ENCODE measurements at places on chromosomes 4 and X.
A peak's percentile ranks its signal among the peaks of the same experiment; 100 is the strongest.

- DNase-seq: no peak
Observed at GRCh38 chrX:8955511-8955910, 78.4 kb downstream of the FAM9B start.

DNA sequence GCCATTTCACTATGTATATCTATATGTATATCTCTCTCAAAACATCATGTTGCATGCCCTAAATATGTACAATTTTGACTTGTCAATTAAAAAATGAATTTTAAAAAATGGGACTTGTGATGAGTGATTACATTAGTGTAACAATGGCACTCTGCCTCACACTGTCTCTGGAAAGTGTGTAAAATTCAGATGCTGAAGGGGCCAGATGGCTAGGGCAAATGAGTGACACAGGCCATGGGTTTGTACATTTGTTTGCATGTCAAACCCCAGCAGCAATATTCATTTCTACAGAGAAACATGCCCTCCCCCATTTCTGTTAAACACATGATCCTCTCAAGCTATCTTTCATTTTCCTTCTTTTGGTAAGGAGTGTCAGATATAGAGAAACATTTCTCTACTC, 8.1 kb downstream of the SCARB2 start:
- DNase-seq: no peak

- DNase-seq: no peak
Observed at GRCh38 chrX:153805436-153805835, 11.0 kb downstream of the SSR4 start.

DNA sequence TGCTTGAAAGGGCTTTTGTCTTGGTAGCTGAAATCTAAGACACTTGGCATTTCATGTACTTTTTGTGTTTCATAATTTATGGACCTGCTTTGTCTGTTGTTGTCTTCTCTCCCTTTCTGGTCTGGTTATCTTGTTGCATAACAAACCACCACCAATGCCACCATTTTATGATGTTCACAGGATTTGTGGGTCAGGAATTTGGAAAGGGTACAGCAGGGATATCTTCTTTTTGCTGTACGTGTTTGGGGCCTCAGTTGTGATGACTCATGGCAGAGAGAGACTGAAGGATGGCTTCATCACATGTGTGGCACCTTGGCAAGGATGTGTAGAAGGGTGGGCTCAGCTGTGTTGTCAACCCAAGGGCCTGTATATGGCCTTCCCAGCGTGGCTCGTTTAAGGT, 35.2 kb downstream of the KDM6A start:
- no peak for DNase-seq

DNA sequence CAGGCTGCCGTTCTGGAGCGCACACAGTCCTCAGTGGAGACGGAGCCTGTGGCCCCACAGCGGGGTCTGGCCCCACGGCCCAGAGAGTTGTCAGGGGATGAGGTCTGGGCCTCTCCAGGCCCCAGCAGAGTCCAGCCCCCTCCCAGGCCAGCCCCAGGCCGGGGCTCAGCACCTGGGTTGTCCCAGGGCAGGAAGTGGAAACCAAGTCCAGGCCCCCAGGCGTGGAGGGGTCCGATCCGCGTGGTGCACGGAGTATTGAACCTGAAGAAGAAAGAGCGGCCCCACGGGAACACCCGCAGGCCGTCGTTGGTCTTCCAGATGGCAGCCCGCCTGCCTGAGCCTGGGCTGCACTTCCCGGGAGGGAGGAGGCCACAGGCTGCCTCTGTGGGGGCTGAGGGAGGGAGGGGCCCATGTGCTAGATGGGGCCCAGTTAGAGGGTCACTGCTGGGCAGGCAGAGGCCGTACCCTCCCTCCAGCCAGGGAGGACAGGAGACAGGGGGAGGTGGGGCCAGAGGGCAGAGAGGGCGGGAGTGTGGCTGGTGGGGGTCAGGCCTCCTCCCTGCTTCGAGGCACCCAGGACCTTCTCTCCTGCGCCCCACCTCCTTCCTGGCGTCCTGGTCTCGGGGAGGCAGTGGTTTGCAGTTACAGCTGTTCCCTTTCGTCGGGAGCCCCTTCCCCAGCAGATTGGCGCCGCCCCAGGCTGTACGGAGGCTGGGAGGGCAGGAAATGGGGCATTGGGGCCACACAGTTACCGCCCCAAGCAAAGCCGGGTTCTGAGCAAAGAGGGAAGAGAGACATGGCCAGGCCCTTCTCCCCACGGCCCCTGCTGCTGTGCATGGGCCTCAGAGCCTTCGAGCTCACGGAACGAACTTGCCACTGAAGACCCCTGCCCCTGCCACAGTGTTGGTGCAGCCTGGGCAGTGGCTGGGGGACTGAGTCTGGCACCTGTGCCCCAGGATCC, 8.1 kb downstream of the HGFAC start:
- DNase-seq: no peak

- DNase-seq: no peak
Observed at GRCh38 chr4:72358483-72358882, 210.5 kb downstream of the ADAMTS3 start.

DNA sequence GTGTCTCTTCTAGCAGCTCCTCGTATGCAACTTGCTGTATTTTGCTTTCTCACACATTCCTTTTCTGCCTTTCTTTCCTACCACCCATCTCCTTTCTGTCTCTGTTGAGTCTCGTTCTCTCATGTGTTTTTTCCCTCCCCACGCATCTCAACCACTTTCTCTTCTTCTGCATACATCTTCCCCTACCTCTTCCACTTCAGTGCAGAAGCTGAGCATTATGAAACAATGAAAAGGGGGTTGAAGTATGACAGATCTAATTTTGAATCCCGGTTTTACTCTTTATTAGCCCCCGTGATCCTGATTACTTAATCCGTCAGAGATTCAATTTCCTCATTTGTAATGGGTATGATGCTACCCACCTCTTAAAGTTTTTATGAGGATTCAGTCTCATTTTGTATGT, 7.3 kb downstream of the FAM241A start:
- DNase-seq: no peak

DNA sequence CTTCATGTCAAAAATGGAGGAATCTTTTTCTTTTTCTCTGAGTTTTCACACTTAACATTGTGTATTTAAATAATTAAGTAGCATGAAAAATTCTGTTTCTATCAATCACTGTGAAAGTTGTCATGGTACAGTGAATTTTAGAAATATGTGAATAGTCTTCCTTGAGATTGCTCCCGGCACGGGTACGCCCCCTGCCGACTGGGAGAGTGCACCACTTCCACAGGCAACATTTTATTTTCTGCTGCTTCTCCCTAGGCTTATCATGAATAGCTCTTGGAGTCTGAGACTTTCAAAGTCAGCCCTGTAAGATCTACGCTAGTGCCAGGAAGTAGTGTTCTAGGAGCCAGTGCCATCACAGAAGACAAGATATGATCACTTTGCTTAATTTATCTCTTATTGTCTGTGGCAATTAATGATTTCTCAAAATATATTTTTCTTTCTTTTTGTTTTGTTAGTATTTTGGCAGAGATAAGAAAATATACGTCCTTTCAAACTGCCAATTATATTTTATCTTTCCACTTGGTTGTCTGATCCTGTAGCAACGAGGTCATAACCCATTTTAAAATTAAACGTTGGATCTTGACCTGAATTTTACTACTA, 763.8 kb upstream of the AADAT start:
- peak; percentile 34 for DNase-seq

DNA sequence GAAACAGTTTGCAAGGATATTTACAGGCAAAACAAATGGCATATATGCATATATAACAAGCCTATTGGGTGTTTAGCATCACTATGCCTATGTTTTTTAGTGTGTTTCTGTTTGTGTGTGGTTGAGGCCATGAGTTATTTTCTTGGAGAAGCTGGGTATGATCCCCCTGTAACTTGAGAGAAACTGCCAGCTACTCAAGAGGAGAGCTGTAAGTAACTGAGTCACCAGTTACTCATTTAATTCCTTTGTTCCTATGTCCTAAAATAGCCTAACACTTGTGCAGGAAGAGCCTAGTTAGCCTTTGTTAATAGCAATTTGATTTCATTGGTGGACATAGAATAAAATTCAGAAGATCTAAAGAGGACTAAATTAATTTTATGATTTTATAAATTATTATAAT, 79.1 kb downstream of the PWWP3B start:
- no peak for DNase-seq

GRCh38 chr4:14446311-14446710, 556.0 kb upstream of the CPEB2 start:
- DNase-seq: no peak

- no peak for DNase-seq
Observed at GRCh38 chr4:22031423-22031822, 82.9 kb upstream of the KCNIP4 start.

GRCh38 chrX:15686818-15687685, 22.4 kb upstream of the CLTRN start:
- DNase-seq: peak; percentile 81

DNA sequence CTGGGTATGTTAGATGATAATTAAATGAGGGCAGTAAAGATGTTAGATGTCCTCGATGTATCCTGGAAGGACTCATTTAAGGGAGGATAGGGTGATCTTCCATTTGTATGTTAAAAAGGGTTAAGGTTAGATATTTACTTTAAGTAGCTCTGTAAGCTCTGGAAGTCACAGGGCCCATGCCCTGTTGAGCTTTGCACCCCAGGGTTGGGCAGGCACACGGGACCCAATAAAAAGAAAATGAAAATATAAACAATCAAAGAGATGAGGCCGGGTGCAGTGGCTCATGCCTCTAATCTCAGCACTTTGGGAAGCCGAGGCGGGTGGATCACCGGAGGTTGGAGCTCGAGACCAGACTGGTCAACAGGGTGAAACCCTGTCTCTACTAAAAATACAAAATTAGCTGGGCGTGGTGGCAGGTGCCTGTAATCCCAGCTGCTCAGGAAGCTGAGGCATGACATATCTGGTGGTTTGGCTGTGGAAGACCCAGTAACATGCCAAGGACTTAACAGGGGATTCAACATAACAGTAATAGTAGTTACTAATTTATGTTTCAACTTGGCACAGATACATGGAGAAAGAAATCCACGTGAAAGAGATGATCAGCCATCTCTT, 16.9 kb upstream of the PHEX start:
- no peak for DNase-seq

- no peak for DNase-seq
Observed at GRCh38 chr4:148229028-148229427, 213.2 kb downstream of the NR3C2 start.

DNA sequence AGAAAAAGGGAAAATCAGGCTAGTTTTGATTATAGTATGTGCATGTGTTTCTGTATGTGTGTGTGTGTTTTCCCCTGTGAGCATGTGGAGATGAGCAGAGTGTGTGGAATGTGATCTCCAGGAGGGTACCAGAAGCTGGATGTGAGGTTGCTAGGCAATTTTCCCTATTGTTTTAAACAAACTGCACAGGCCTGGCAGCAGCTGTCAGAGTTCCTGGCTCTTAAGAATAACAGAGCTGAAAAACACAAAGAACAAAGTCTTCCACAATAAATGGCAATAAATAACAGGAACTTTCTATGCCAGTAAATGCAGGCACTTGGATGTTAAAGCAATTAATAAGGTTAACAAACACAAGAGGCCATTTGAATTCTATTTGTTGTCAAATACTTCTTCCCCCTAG, 344.6 kb upstream of the CTSO start:
- DNase-seq: no peak

GRCh38 chrX:20382518-20383297, 116.0 kb upstream of the RPS6KA3 start:
- peak; percentile 49 for DNase-seq

- DNase-seq: peak; percentile 48
Observed at GRCh38 chrX:150848914-150849365, 49.5 kb downstream of the CD99L2 start.

- peak; percentile 22 for DNase-seq
Observed at GRCh38 chrX:57282568-57282967, 3.9 kb upstream of the FAAH2 start.

DNA sequence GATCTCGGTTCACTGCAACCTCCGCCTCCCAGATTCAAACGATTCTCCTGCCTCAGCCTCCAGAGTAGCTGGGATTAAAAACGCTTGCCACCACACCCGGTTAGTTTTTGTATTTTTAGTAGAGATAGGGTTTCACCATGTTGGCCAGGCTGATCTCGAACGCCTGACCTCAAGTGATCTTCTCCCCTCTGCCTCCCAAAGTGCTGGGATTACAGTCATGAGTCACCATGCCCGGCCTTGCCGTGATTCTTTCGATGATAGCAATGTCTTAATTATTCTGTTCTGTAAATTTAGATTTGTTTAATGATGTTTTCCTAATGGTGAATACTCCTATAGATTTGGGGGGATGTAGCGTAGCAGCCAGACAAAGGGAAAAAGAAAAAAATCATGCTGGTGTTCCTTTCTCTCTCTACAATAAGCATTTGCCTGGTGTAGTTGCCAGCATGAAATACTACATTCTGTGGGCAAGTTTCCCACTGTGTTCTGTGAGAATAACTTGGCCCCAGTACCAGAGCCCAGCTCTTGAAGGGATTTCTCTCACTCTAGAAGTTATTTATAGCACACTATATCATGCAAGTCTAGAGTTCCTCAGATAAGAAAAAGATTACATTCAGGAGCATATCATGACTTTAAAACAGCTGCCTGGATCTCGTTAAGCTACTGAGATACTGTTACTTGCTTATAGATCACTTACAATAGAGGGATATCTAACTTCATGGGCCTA, 15.4 kb downstream of the NIPAL1 start:
- no peak for DNase-seq

DNA sequence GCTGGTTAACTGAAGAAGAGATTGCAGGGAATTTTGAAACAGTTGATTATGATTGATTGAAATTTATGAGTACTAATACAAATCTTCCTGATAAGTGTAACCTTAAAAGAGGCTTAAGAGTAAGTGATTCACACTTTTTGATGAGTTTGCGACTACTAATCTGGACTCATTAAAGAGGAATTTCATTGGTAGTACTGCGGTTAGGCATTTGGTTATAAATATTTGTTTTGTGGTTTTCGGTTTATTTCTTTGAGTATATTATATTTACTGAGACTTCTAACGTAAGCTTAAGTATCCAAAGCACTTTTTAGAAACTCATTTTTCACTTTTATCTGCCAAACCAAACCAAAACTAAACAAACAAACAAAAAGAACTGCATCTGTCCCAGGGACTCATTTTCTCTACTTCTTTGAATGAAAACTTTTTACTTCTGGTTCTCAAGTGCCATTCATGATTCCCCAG, 20.7 kb downstream of the SLIT2 start:
- DNase-seq: no peak

DNA sequence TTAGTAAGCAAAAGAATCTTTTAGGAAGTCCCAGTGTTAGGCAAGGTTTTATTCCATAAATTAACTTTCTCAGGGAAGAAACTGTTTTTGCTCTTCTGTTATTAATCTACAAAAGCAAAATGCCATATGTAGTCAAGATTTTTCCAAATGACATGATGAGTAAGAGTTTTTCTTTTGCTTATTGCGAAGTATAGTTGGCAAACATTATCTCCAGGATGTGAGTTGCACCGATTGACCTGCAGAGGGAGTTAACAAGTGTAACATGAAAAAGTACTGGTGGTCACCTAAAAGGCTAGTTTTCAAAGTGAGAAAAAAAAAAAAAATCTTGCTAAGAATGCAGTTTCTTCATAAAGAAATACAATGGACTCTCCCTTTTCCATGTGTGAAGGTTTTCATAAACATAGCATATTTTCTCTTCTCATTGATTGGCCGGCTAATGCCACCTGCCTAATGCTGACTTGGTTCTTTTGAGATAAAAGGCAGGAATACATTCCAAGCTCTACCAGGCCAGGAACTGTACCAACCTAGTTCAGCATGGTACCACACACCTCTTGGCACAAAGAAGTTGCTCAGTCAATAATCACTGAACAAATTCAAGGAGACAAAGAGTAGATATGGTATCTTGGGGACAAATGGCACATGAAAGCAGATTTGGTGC, 100.2 kb downstream of the LNX1 start:
- DNase-seq: no peak

GRCh38 chr4:7058792-7059191, 9.1 kb downstream of the GRPEL1 start:
- no peak for DNase-seq

All from activated CD4-positive, alpha-beta T cell treated with anti-CD3 and anti-CD28 coated beads, Interleukin-2, Interleukin-6, amounts not matched to agents 100 ng/mL and 50 ng/mL, durations not matched to agents 16 hours and 8 hours (primary cell).